ENCODE measurements at places on chromosomes 5 and 9.

- DNase-seq: no peak
Measured at GRCh38 chr5:96825243-96825642, 17.5 kb upstream of the ERAP1 start.

DNA sequence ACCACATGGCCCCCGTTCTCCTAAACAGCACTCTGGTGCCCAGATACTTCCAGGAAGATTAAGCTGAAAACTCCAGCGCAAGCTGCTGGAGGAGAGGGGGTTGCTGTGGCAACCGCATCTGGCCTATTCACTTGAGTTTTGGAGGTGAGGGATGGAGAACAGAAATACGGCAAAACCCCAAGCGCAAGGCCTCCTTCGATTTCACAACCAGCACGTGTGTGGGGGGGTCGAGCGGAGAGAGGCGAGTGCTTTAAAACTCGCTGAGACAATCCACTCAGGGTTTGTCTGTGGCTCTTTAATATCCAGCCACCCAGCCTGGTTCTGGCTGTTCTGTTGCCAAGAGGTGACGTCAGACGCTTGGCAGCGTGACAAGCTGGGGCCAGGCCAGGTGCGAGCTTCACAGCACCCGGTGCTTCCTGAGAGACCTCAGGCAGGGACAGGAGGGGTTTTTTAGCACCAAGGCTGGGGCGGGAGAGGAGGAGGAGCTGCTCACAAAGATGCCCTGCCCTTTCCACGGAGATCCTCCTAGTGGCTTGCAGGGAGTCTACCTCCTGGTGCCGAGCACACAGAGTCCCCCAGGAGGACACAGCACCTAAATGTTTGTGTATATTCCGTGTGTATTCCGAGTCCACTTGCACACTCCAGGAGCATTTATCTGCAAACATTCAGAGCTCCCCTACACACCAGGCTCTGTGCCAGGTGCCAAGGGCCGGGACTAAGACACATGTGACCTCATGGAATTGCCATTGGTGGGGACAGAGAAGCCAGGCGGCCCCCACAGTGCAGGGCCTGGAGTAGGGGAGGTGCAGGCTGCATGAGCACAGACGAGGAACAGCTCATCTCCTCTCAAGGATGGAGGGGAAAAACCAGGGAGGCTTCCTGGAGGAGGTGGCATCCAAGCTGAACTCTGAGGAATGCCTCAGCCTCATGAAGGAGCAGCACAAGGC lies 194.6 kb downstream of the OLFM1 start:
- peak; percentile 22 for DNase-seq

GRCh38 chr9:106310782-106311181 lies 552.2 kb upstream of the ZNF462 start:
- no peak for DNase-seq

DNA sequence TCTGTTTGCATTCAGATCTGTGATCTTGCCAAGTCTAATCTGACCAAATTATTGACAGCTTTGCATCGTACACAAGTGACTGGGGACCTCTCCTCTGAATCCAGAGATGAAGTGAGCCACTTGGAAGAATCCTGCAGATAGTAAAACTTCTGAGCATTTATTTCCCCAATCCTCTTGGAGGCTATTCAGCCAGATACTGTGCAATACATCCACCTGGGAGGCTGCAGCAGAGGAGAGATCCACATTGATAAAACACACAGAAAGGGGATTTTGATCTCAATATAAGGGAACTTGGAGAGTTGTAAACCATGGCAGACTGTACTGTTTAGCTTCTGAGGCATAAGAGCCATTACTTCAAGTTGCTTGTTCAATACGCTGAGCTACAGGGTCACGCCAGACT lies 654.6 kb downstream of the MTRR start:
- no peak for DNase-seq

DNA sequence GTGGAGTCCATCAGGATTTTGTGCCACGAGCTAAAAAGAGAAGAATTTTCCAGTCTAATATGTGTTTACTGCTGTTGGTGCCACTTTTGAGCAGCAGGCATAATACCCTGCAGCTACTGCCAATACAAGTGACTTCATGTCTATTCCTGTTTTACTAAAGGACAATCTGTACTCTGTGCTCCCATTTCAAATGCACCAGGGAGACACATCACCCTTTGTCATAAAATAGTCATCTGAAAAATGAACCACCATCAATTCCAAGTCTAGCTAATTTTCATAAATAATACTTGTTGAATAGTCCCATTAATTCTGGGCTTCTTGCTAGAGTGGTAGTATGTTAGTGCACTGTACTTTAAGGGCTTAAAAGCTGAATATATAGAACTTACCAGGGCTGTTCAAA lies 8.9 kb upstream of the PKD2L2 start:
- no peak for DNase-seq

- no peak for DNase-seq
Measured at GRCh38 chr5:68533051-68533450, 317.5 kb downstream of the PIK3R1 start.

- DNase-seq: no peak
Measured at GRCh38 chr5:157997991-157998504, 139.1 kb upstream of the CLINT1 start.

- DNase-seq: no peak
Measured at GRCh38 chr5:8598356-8598755, 729.4 kb downstream of the MTRR start.

- no peak for DNase-seq
Measured at GRCh38 chr5:68458416-68459021, 243.0 kb downstream of the PIK3R1 start.

- DNase-seq: no peak
Measured at GRCh38 chr5:128695791-128696530, 157.9 kb upstream of the FBN2 start.

- no peak for DNase-seq
Measured at GRCh38 chr5:65811004-65811403, 89.0 kb downstream of the NLN start.

DNA sequence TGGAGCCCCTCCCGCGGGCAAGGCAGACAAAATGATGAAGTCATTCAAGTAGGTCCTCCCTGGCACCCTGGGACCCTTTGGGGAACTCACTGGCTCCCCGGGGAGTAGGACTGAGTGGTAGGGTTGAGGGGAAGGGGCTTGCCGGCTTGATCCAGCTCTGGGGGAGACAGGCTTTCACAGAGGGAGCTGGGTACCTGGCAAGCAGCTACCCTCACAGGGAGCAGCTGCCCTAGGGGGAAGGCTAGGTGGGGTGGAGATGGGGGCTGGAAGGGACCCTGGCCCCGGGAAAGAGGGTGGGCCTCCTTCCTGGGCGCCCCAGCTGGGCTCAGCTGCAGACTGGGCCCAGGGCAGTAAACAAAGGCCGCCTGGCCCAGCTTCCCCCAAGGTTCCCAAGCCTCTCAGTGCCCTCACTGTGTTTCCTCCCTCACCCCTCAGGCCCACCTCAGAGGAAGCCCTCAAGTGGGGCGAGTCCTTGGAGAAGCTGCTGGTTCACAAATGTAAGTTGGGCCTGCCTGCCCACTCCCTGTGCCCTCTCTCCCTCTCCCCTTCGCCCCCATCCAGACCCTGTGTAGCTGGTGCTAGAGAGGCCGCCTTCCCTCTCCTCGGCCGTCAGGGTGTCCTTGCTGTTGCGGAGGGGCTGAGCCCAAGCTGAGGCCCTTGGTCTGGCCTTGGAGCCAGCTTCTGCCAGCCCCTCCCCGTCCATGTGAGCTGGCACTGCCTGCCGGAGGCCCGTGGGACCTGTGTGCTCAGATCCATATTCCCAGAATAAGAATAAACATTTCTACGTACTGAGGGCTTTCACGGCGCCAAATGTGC lies 131.2 kb downstream of the RGS3 start:
- DNase-seq: no peak

GRCh38 chr9:112784020-112784785 lies 33.6 kb downstream of the SNX30 start:
- no peak for DNase-seq

DNA sequence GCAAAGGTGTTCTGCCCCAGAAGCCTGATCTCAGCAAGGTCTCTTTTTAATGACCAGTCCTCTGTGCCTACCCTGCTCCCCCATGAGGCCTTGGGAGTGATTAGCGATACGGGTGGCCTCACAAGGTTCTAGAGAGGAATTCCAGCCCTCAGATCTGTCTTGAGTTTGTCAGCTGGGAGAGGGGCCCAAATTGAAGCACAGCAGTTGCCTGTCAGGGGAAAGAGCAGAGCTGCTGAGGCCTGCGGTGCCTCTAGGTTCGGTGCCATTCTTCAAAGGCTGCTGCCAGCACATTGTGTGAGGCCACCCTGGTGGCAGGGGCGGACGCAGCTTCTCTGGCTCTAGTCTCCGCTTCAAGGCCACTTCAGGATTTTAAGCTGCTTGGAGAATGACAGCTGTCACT lies 85.7 kb upstream of the GRIA1 start:
- no peak for DNase-seq

DNA sequence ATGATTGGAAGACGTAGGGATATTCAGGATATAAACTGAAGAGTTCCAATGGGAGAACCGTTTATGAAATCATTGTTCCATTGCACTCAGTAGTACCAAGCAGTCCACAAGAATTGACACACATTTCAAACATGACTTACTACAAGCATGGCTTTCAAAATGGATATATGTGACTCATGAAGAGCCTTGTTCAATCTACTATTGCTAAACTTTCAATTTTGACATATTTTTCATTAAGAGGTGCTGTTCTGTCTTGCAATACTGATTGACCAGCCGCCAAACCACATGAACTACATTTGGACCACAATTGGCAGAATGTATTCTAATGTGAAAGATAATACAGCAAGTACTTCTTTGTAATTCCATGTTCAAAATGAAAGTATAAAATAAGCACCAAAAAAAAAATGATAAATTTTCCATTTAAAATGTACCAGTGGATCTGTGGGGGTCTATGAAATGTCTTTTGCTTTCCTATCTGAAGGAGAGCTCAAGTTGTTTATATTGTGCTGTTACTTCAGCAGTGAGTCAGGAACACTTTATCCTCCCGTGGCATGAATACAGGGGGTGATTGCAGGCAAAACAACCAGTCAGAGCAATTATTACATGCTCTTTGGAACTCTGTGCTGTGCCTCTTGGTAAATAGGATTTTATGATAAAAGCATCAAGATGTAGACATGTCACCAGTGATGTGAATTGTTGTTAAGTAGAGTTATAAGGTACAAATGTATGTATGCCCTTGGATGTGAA lies 366.0 kb downstream of the ARRDC3 start:
- DNase-seq: no peak

DNA sequence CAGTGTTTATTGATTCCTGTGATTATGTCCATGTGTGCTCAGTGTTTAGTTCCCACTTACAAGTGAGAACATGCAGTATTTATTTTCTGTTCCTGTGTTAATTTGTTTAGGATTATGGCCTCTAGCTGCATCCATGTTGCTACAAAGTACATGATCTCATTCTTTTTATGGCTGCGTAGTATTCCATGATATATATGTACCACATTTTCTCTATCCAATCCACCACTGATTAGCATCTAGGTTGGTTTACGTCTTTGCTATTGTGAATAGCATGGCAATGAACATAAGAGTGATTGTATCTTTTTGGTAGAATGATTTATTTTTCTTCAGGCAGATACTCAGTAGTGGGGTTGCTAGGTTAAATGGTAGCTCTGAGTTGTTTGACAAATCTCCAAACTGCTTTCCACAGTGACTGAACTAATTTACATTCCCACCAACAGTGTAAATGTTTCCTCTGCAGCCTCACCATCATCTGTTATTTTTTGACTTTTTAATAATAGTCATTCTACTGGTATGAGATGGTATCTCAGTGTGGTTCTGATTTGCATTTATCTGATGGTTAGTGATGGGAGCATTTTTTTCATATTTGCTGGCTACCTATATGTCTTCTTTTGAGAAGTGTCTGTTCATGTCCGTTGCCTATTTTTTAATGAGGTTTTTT lies 47.5 kb upstream of the ELL2 start:
- DNase-seq: no peak

DNA sequence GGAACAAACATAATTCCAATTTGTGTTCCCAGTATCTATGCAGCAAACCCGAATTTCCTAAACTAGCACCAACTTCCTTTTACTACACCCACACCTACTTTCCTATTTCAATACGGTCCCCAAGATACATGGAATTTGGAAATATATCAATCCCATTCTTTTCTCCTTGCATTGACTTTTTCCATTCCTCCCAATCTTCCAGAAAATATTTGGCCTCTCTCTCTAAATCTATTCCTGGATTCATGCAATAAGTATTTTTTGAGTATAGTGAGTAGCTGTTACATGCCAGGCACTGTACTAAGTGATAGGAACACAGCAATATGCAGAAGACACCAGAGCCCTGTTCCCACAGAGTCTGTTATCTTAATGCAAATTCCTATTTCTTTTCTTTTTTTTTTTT lies 216.2 kb upstream of the PIK3R1 start:
- DNase-seq: no peak

- DNase-seq: peak; percentile 23
Measured at GRCh38 chr5:55027595-55027994, 3.5 kb downstream of the GZMK start.

- no peak for DNase-seq
Measured at GRCh38 chr5:40619421-40619820, 60.3 kb upstream of the PTGER4 start.

GRCh38 chr5:52015760-52016159 lies 632.5 kb downstream of the ISL1 start:
- no peak for DNase-seq

DNA sequence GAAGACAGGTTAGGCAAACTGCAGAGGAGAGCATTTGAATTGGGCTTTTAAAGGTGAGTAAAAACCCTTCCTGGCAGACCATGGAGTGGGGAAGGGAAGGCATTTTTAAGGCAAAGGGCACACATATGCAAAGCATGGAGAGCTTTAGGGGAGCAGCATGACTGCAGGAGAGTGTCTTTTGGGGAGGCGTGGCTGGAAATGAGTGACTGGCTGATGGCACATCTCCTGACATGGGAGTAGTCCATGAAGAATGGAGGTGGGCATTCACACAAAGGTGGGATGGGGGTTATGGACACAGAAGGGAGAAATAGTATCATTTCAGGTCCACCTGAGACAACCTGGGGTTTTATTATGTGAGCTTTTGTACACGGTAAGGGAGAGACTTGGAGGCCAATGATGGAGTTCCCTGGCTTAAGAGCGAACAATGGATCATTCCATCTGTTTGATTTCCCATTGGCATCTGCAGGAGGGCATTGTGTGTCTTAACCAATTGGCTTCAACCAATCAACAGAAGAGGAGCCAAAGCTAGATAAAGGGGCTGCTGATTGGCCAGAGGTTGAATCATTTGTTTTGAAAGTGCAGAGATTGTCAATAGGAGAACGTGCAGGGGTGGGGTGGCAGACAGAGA lies 2.1 kb downstream of the NSG2 start:
- no peak for DNase-seq
